Activated CD8-positive, alpha-beta memory T cell treated with anti-CD3 and anti-CD28 coated beads, Interleukin-2, amount 10 ng/mL, durations not matched to agents 7 days and 5 days (primary cell): ENCODE measurements at places on chromosomes 1 and 21. TPM values are rescaled to one million over a fixed set of nuclear protein-coding genes. Genes with fewer than 3 reads are reported as not detected.
A peak's percentile ranks its signal among the peaks of the same experiment; 100 is the strongest.

Gene MAP3K21
- total RNA-seq: 2.2 TPM

Gene TENT5C
- 50.3 TPM for total RNA-seq

Gene REN
- not detected for total RNA-seq

Gene NOTCH2NLA
- total RNA-seq: 28.8 TPM

Gene C1orf116
- not detected for total RNA-seq

- no peak for DNase-seq
- no peak overlapping the region for H3K27ac ChIP-seq
- no peak overlapping the region for H3K4me3 ChIP-seq
Measured at GRCh38 chr1:44423591-44424537, 18.8 kb downstream of the RNF220 start.

GRCh38 chr1:46303872-46304326, 401 bp downstream of the UQCRH start:
- H3K36me3 ChIP-seq: peaks cover 11% of the 10 kb centered on the region
- H3K27ac ChIP-seq: peak overlapping the region; percentile 98
- H3K27me3 ChIP-seq: no peaks in the 10 kb centered on the region
- DNase-seq: no peak

DNA sequence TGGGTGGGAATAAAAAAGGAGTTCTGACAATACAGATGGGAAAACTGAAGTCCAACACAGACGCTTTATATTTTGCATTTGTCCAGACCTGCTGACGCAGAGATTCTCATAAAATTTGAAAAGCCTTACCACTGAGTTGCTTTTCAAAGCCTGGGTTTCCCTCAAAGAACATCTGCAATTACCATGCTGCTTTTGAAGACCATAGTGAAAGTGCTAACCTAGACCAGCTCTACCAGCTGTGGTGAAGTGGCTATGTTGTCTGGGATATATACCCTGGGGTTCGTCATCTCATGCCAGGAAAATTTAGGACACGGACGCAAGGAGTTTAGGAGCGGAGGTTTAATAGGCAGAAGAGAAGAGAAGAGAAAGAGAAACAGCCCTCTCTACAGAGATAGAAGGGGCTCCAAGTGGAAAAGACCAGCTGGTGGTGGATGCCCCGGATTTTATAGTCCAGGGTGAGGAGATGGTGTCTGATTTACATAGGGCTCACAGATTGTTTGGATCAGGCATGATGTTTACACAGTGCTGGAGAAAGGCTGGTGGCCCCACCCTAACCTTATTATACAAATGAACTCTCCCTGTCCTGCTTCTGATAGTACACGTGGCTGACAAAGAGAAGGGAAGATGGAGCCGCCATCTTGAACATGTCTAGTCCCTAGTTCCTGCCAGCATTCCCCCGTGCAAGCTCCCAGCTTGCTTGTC, 73.8 kb downstream of the AK4 start:
- H3K4me3 ChIP-seq: no peak overlapping the region
- no peak overlapping the region for H3K27ac ChIP-seq
- peaks cover 53% of the 10 kb centered on the region for H3K36me3 ChIP-seq
